Activated CD4-positive, alpha-beta T cell treated with anti-CD3 and anti-CD28 coated beads, Interleukin-2, amount 50 U/mL, for 48 hours (primary cell): ENCODE measurements at places on chromosomes 1 and 21.

- no peak for DNase-seq
Measured at GRCh38 chr21:44813149-44813548, 4.7 kb downstream of the SUMO3 start.

- no peak for DNase-seq
Measured at GRCh38 chr1:69702085-69702484, 134.4 kb downstream of the LRRC7 start.

DNA sequence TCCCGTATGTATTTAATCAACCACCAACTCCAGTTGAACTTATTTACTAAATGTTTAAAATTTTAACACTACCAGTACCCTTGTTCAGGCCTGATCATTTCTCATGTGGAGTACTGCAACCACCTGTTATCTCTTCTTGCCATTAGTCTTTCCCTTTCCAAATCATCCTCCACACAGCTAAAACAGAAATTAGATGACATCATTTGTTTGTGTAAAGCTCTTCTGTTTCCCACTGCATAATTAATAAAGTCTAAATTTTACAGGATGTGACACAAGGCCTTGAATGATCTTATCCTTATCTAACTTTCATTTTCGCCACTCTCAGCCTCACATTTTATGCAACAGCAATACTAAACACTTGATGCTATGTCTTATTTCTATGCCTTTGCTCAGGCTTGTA is 24.4 kb downstream of the GDAP2 start:
- DNase-seq = no peak

GRCh38 chr1:186054003-186054402 is 319.8 kb downstream of the HMCN1 start:
- no peak for DNase-seq

GRCh38 chr1:19310720-19311502 is 1.0 kb downstream of the AKR7A2 start:
- DNase-seq = no peak

DNA sequence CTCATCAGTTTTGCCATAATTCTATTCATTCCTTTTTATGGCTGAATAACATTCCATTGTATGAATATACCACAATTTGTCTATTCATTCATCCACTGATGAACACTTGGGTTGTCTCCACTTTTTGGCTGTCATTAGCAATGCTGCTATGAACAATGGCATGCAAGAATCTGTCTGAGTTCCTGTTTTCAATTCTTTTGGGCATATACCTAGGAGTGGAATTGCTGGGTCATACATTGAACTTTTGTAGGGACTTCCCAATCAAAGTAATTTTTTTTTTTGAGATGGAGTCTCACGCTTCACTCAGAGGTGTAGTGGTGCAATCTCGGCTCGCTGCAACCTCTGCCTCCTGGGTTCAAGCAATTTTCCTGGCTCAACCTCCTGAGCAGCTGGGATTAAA is 34.9 kb downstream of the AADACL4 start:
- no peak for DNase-seq

DNA sequence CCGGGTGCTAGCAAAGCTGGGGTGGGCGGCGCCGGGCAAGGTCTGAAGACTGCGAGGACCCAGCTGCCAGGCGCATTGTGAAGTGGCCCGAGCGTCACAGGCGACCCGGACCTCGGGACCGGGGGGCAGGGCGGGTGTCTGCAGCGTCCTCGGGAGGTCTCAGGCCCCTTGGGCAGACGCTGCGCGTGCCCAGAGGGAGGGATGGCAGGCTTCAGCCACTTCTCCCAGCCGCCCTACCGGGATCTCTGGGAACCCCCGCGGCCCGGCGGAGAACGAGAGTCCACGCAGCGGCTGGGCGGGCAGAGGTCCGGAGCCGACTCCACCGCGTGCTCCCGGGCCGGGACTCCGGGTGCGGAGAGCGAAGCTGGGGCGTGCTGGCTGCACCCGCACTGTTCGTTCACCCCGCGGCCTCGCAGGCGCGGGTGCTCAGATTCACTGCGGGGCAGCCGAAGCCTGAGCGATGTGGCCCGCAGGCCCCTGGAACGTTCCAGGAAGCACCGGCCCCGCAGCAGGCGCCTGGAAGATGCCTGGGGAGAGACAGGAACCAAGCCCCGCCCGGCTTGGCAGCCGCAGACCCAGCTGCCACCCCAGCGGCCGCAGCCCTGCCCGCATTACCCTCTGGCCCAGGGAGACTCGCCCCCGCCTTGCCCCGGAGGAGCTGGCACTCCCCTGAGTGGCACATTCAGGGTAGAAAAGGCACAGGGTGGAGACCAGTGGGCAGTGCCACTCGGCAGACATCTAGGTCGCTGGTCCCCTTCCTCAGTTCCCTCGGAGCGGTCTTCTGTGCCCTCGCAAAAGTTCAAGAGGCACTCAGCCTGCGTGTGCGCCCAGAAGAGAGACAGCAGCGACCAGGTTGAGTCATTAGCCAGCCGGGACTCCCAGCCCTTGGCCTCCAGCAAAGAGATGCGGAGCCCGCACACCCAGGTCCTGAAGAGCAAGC is at the start of gene CCDC185:
TSS of gene CCDC185 (plus strand) at position 141 of the 940 bp plus-strand sequence. CDS start at position 202, 61 bp downstream.
- no peak for DNase-seq

DNA sequence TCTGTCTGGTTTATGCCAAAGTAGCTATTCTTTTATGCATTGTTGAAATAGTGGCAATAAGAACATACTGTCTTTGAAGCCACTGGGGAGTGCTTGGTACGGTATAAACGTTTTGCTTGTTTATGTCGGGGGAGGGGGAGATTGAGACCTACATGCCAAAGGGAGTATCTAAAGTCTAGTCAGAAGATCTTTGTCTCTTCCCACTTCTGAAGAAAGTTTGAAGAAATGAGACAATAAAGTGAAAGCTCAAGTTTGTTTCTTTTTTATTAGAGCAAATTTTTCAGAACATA is 6.8 kb downstream of the AKIRIN1 start:
- no peak for DNase-seq

DNA sequence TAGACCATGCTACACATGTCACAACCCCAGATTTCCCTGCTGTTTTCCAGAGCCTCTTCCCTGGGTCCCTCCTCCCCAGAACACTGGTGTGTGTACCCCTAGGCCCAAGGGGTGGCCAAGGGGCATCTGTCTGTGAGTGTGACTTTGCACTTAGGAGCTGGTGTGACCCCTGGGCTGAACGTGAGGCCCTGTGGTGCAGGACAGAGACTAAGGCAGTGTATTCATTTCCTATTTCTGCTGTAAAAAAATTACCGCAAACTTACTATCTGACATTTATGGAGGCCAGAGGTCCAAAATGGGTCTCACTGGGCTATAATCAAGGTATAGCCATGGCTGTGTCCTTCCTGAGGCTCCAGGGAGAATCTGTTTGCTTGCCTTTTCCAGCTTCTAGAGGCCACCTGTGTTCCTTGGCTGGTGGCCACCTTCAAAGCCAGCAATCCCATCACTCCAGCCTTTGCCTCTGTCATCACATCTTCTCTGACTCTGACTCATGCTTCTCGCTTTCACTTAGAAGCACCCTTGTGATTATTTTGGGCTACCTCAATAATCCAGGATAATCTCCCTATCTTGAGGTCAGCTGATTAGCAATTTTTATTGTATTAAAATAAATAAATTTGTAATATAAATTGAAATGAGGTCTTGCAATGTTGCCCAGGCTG is 24.0 kb upstream of the ELOA start:
- DNase-seq = no peak

GRCh38 chr1:111199329-111199728 is 1.1 kb downstream of the DENND2D start:
- DNase-seq = no peak

DNA sequence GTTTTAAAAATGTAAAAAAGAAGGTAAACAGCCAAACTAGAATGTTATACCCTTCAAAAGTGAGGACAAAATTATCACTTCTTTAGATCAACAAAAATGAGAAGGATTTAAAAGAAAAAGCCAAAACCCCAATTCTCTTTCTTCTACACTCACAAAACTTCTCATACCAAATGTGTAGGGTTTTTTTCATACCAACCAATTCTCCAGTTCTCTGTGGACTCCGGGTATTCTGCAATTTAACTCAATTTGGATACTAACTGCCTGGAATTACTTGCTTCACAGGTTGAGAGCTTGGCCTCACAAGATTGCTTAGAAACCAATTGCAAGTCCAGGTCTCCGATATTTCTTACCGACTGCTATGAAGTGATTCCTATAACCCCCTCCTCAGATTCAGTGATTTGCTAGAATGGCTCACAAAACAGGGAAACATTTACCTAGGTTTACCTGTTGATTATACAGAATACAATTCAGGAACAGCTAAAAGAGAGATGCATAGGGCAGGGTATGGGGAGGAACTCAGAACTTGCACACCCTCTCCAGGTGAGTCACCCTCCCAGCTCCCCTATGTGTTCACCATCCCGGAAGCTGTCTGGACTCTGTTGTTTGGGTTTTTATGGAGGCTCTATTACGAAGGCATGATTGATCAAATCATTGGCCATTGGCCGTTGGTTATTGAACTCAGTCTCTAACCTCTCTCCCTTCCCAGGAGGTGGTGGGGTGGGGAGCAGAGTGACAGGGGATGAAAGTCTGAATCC is 67.1 kb downstream of the CAMTA1 start:
- no peak for DNase-seq

- no peak for DNase-seq
Measured at GRCh38 chr1:111821121-111821745, 65.5 kb downstream of the DDX20 start.

DNA sequence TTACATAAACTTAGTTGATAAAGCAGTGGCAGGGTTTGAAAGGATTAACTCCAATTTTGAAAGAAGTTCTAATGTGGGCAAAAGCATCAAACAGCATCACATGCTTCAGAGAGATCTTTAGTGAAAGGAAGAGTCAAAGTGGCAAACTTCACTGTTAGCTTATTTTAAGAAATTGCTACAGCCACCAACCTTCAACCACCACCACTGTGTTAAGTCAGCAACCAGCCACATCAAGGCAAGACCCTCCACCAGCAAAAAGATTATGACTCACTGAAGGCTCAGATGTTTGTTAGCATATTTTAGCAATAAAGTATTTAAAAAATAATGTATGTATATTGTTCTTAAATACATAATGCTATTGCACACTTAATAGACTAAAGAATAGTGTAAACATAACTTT is 21.3 kb upstream of the MAGI3 start:
- no peak for DNase-seq

GRCh38 chr21:41769111-41769510 is 2.3 kb upstream of the RIPK4 start:
- DNase-seq = no peak

GRCh38 chr1:210937846-210938245 is 196.1 kb downstream of the KCNH1 start:
- no peak for DNase-seq

GRCh38 chr1:91564888-91565701 is 64.4 kb downstream of the CDC7 start:
- DNase-seq = no peak

DNA sequence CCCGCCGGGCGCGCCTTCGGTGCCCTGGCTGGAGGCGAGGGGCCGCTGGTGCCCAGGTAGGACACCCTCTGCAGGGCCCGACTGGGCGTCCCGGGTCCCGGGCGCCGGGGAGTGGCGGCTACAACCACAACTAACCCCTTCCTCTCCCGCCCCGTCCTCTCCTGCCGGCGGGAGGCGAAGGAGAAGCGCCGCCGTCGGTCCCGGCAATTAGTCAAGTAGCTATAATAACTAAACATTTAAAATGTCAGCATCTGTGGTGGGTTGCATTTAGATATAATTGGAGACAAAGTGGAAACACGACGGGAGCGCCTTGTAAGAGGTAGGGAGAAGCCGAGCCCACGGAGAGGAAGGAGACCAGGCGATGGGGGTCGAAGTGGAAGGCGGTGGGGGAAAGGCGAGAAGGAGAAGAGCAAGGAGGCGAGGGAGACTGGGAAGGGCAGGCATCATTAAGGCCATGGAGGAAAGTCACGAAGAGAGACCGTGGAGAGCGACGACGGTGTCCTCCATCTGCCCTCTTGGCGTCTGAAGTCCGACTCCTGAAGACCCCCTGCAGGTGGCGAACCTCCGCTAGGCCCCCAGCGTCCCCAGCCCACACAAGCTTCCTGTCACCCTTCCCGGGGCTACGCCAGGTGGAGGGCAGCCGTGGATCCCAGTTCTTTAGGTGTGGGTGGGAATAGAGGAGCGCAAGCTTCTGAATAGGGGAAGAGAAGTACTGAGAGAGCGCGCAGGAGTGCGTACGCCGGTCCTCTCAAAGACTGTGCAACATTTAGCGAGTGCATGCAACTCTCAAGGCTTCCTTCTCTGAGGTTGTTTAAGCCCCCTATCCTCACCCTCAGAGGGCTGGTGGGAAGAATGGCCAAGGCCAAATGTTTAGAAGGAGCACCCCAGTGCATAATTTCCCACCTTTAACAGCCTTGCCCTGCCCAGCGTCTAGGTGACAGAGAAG is 1.6 kb downstream of the CNIH3 start:
- no peak for DNase-seq

DNA sequence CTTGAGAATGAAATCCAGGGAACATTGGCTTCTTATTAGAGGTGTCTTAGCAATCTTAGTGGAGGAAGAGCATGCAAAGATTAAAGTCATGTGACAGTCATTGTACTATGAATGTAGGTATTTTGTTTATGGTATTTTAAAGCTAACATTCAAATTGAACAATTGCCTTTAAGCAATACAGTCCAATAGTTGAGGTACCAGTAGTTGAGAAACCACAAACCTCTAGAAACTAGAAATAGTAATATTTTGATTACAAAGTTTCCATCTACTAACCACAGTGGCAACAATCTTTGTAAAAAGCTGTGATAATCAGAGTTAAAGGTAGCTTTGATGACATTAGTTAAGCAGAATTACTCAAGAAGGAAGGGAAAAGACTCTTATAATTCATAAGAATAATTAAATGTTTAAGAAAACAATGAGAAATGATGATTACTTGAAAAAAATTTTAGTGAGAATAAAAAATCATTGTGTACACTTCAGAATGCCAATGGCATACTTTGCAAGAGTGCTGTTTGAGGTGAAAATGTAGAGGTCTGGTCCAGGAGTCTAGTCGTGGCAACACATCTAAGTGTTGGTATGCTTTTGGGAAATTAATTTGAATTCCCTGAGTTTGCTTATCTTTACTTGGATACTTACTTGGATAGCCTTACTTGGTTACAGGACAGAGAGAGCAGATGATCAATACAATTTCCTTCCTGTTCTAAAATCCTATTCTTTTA is 104.9 kb upstream of the PTGFR start:
- no peak for DNase-seq

DNA sequence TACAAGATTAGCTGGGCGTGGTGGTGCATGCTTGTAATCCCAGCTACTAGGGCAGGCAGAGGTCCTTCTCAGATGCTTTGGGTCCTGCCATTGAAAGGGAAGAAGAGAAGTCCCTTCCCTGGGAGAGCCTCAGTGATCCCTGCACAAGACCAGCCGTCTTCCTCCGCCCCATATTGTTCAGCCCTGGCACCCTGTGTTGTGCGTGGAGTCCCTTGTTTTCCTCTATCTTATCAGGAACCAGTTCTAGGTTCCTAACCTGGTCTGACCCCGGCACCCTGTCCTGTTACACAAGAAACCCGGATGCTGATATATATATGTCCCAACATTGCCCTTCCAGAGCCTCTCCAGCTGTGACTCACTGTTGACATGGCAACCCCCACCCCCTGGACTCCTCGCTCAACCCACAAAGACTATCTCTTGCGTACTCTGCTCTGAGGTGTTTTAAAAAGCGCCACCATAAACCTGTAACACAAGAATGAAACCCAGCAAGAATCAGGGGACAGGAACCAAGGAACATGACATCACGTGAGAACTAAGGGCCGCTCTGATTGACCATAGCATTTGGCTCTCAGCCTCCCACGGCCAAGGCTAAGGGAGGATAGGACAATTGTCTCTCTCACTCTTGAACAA is 4.8 kb downstream of the MX2 start:
- DNase-seq = peak; percentile 25

GRCh38 chr1:112672842-112673241 is 1.6 kb upstream of the MOV10 start:
- no peak for DNase-seq
